ENCODE measurements at places on chromosomes 16 and 17.

DNA sequence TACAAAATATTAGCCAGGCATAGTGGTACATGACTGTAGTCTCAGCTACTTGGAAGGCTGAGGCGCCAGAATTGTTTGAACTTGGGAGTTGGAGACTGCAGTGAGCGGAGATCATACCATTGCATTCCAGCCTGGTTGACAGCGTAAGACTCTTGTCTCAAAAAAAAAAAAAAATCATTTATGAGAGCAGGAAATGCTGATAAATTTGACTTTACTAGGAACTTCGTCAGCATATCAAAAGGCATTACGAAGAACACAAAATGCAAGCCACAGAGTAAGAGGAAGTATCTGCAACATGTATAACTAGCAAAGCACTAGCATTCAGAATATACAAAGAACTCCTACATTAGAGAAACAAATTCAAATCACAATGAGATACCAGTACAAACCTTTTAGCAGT is 279.3 kb downstream of the ZFHX3 start:
- DNase-seq, result no peak

DNA sequence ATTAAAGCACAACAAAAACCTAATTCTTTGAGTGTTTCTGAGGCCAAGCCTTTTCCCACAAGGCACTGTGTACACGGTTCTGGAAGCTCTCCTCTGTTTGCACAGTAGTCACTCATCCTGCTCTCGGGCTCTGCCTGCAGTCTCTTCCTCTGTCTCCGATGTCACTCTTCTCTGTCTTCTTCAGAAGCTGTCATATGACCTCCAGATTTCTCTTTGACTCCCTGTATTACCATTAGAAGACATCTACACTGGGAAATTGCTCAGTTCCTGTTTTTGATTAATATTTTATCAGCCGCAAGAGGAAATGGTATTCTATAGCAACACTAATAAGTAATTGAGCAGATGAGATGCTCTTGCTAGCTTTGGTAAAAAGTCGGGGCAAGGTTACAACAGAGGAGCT is 422.9 kb downstream of the WWOX start:
- no peak for DNase-seq

DNA sequence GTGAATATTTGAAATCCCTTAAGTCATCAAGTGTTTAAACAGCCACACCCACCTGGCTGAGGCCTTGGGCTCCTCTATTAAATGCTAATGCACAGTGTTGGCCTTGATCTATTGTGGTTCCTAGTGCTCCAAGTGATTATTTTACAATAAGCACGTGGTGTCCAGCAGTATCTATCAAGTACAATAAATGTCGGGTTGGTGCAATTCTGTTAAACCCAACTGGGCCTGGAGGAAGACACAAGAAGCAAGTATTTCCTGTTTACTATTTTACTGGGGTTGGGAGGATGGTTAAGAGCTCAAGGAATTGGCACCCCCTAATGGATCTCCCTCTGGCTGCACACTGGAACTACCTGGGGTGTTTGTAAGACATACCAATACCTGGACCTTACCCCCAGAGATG is 72.1 kb upstream of the HNF1B start:
- no peak for DNase-seq

GRCh38 chr17:69961501-69962145 is 113.4 kb upstream of the KCNJ16 start:
- no peak for DNase-seq

DNA sequence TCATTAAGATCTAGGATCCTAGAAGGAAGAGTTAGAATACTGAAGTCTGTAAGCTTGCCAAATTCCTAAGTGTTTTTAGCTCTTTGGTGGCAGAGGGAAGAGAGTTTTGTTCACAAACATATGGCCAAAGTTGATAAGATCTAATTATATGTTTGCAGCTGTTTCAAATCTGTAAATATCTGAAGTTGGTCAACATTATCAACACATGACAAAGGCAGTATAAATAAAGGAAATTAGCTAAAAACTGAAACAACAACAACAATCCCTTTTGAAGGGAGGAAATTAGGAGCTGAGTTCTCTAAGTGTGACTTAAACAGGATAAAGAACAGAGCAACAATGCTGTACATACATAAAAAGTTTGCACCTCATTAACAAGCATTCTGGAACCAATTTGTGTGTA is 208.7 kb downstream of the KCNJ2 start:
- DNase-seq, result no peak
